ENCODE measurements at places on chromosomes 16 and 17.
A peak's percentile ranks its signal among the peaks of the same experiment; 100 is the strongest.

DNA sequence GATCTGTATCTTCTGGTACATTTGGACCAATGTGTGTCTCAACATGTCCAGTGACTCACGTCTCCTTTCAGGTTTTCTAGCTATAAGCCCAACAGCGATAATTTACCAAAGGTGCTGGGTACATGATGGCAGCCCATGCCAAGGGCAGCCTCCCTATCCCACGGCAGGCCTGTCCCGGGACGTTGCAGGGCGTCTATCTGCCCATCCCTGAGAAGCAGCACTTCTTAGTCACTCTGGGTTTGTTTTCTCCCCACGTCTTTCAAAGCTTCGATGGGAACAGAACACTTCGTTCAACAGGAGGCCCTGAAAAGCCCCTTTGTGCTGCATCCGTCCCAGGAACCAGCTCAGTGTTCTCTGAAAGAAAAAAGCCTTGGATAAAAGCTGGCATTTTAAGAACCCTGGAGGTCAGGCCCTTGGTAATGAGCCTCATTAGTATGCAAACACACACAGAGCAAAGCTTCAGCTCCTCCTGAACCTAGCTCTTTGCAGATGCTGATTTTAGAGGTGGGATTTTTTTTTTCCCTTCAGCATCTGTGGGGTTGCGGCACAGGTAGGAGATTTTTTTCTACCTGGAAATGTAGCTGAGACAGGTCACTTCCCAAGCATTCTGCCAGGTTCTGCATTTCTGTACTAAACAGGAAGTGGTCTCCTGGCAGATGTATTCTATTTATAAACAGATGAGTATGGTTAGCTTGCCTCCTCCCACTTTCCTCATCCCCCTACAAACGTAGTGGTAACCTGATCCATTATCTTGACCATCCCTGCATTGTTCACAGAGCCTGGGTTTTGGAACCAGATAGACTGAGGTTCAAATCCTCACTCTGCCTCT lies 17.5 kb upstream of the MT4 start:
- no peak for DNase-seq

GRCh38 chr17:8447799-8448198 lies 12.1 kb downstream of the NDEL1 start:
- DNase-seq, result no peak

GRCh38 chr16:30017277-30017656 lies 5.7 kb upstream of the C16orf92 start:
- no peak for DNase-seq

DNA sequence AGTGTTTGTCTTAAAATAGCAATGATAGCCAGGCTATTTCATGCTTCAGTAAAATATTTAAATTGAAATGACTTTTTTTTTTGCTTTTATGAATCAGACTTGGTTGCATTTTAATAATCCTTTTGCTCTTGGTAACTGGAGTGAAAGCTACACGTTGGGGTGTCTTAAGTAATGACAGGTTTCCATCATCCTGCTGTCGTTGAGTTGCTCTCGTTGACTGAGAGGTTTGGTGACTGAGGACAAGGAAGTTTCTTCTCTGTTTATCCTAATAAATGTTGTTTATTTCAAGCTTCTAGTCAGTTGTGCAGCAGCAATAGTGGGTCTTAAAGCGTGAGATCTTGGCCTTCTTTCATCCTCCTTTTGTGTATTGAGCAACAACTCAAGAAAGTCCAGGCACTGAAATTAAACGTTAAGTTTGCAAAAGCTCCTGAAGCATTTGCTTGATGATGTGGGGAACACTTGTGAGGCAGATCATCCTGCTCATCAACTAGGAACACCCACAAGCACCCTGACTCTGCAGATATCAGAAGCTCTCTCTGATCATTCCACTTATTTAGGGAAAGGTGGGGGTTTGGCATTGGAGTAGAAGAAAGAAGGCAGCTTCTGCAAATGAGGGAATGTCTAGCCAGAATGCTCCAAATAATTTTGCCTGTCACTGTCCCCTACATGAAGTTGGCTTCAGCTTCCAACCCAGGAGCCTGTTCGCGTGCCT lies 179.1 kb downstream of the RBFOX1 start:
- no peak for DNase-seq

GRCh38 chr17:28343491-28343932 lies 8.0 kb downstream of the TNFAIP1 start:
- no peak for DNase-seq

DNA sequence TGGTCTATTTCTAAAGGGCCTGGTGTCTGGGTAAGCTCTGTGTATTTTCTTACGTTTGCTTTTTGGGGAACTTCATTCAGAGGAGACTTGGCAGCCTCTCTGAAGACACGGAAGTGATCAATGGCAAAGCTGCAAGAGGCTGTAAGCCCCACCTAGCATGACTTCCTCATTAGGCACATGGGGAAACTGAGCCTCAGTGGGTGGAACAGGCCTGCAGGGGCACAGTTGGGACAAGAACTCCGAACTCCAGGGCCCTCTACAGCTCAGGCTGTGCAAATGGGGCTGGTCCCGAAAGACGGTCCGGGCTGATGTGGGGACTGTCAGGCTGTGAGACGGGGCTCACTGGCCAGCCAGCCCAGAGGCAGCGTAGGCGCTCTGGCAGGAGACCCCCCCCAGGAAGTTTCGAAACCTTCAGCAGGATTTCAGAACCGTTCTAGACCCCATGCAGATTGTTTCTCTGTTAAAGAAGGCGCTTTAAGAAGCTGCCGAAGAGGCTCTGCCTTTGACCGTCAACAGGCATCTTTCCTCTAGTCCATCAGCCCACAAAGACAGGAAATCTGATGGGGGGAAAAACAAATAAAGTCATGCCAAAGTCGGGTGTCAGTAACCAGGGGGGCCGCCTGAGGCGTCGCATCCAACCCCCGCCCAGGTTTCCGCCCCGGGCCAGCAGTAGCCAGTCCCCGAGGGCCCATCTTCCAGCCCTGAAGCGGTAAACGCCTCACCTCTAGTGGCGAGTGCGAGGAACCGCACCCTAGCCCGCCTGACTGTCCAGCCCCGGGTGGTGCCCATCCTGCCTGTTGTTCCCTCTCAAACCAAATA lies 79.8 kb upstream of the TBC1D3K start:
- DNase-seq, result peak; percentile 51

DNA sequence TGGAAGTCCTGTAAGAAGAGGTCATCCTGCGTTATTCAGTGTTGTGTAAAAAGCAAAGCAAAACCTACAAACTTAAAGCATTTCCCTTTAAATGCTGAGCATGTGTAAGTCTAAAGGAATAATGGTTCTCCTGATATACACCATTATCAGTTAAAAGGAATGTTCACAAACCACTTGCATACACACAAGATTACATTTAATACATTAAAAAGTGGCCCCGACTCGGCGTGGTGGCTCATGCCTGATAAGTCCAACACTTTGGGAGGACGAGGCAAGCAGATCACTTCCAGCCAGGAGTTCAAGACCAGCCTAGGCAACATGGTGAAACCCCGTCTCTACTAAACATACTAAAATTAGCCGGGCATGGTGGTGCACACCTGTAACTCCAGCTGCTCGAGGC lies 30.5 kb downstream of the CPPED1 start:
- no peak for DNase-seq

- DNase-seq, result peak; percentile 16
Observed at GRCh38 chr17:64992325-64992802, 64.2 kb downstream of the GNA13 start.

DNA sequence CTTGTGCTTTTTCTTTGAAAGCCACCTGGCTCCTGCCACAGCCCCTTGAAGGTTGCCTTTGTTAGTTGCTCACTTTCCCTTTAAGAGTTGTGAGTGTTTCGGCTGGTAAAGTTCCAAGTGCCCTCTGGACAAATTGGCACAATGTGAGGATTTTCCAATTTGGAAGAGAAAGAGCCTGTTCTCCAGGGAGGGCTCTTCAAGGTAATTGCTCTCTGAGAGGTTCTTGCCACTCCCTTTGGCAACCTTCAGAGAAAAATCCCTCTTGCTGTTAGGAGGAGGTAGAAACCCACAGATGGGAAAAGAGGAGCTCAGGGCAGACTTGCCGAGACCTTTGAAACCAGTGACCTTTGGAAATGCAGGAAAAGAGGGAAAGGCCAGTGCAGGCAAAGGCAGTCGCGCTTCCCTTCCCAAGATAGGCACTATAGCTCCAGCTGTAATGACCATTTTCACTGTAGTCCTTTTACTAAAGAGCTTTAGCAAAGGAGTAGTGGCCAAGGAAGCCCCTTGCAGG lies 49.0 kb upstream of the AKAP1 start:
- no peak for DNase-seq

DNA sequence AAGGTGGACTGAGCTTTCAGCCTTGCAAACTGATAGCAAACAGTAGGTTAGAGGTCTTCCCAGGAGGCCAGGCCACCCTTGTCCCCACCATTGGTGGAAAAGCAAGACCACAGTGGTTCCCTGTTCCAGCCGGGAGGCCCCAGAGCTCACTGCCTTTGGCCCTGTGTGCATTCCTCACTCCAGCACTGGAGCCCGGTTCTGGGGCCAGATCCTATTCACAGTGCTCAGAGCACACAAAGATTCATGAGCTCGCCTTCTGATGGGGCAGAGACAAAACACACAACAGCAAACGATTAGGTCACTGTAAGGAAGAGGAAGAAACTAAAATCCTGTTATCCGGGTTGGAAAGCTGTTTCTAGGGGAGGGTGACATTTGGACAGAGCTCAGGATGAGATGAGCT lies 5.6 kb upstream of the PGS1 start:
- DNase-seq, result no peak
